ENCODE measurements at places on chromosomes 1 and 21. TPM values are rescaled to one million over a fixed set of nuclear protein-coding genes. Genes with fewer than 3 reads are reported as not detected.
A peak's percentile ranks its signal among the peaks of the same experiment; 100 is the strongest.

GRCh38 chr1:230563591-230563990 is 78.7 kb upstream of the COG2 start:
- DNase-seq: no peak

DNA sequence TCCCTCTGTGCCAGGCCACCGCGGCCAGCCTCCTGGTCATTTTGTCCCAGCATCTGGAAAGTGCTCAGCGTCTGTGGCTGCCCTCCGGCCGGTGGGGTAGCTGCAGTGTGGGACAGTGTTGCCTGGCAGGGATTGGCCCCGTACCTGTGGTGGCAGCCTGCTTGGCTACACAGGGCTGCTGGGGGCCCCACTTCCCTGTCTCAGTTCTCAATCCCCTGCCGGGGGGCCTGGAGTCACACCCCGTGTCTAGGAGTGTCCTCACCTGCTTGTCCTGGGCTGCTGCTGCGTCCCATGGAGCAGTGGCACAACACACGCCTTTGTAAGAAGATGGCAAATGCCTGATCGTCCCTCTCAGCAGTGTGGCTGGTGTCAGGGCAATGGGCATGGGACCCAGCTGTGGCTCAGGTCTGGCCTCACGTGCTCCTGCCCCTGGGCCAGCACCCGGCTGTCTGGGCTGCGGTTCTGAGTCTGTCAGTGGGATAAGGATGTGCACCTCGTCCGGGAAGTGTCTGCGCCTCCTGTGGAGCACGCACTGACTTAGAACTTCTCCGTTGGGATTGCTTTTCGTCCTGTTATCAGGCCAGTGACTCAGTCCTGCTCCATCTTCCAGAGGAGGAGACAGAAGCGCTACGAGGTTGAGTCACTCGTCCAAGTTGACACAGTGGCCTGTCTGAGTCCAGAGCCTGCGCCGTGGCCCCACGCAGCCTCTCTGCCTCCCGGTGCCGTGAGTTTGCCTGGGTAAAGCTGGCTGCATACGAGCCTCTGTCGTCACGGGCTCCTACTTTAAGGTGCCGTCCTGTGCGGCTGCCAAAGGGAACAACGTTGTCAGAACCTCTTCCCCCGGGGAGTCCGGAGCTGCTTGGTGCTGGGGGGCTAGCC is 41.0 kb downstream of the CRYAA start:
- DNase-seq: peak; percentile 64

DNA sequence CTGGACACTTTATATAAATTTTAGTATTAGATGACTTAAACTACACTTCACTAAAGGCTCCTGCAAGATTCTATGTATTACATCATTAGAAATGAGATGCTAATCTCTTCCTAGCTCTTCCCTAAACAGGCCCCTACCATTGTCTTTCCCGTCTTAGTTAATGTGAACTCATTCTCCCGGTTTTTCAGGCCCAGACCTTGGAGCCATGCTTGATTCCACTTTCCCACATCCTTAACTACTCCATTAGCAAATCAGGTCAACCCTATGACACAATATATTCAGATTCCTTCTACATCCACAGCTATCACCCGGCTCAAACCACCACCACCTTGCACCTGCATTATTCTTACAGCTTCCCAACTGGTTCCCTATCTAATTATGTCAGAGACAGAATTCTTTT is 73.3 kb downstream of the NVL start:
- no peak for DNase-seq

DNA sequence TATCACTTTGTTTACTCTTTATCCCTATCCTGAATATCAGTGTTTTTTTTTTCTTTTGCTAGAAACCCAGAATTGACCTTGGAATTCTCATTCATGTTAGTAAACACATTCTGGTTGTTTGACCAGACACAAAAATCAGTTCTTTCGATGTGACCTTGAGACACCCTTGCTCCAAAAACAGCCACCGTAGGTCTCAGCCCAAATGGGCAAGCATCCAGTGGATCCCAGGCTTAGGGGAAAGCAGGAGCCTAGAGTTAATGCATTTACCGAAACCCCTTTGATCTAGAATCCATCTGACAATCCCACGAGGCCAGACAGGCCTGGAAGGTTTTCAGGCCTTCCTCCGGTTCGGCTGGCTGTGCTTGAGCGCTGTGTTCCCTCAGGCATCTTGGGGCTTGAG is 47.6 kb downstream of the IRF2BP2 start:
- no peak for DNase-seq

DNA sequence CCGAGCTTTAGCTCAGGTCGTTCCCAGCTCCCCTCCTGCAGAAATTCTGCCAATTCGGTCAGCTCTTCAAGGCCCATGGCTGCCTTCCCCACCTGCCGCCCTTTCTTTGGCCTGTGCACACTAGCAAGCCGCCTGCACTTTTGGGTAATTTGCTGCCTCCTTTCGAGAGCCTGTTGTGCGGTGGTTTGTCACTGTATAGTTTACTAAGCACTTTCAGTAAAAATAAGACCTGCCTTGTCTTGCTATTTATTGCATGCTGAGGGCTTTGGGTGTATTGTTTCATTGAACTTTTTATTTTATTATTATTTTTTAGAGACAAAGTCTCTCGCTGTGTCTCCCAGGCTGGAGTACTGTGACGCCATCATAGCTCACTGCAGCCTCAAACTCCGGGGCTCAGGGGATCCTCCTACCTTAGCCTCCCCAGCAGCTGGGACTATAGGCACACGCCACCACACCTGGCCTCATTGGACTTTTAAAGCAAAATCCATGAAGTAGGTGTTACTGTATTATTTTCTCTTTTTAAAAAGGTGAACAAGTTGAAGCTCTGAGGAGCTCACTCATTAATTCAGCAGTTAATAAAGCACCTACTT is 1.1 kb upstream of the FABP3 start:
- no peak for DNase-seq

Gene TRIM46
- total RNA-seq: 0.16 TPM

GRCh38 chr1:20276485-20277159 is 14.1 kb upstream of the VWA5B1 start:
- DNase-seq: no peak

Gene CFH
- total RNA-seq: 39.6 TPM

Gene CTXND2
- not detected for total RNA-seq

Gene KRTAP11-1
- not detected for total RNA-seq

Gene TIE1
- 22.2 TPM for total RNA-seq

DNA sequence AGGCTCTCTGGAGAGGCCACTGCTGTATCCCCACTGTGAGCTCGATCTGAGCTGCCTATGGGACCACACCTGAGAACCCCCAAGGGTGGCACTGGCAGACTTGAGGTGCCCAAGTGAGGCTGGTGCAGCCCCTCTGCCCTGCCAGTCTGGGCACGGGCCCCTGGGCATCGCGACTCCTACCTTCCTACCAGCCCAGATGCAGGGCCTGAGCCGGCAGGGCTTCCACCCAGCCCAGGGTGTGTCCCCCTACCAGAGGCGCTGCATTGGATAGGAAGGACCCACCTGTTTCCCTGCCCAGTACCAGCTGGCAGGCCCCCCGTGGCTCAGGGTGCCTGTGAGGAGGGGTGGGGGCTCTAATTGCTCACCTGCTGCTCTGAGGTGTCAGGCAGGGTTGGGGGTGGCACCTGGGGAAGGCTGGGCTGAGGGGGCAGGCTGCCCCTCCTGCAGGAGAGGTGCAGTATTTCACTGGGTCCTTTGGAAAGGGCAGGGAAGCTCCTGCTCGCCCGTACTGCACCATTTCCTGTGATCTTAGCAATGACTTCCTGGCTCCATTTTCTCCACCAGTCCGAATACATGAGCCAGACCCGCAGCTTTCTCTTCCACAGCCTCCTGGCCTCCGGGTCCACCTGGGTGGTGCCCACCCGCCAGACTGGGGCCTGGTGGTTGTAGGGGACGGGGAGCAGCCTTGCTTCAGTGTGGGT is 11.8 kb downstream of the TP73 start:
- no peak for DNase-seq

DNA sequence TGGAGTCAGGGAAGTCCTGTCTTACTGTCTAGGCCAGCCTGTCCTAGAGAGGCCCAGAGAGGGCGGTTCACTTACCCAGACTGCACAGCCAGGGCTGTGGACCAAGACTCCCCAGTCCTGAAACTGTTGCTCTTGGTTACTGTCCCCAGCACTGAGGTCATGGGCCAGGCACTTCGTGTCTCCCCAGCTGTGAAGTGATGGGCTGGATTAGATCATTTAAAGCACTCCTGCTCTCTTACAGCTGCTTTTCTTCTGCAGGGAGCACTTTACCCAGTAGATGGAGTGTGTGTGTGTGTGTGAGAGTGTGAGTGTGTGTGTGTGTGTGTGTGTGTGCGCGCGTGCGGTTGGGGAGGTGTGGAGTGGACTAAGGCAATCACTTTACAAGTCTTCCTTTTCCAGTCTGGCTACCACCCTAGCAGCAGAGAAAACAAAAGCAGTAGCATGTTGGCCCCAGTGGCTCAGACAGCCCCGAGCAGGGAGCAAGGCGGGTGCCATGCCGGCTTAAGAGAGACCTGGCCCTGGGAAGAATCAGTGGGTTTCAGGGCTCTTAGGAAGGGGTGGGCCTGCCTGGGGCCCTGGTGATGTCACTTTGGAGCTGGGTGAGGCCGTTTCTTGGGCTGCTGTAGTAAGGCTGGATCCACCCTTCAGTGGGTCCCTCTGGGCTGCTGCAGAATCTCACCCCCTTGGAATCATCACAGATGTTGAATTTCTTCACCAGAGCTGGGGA is 2.4 kb downstream of the SPSB1 start:
- no peak for DNase-seq

Data from Right ventricle myocardium inferior (tissue), 1 donor.